ENCODE measurements at places on chromosomes 4 and X.

DNA sequence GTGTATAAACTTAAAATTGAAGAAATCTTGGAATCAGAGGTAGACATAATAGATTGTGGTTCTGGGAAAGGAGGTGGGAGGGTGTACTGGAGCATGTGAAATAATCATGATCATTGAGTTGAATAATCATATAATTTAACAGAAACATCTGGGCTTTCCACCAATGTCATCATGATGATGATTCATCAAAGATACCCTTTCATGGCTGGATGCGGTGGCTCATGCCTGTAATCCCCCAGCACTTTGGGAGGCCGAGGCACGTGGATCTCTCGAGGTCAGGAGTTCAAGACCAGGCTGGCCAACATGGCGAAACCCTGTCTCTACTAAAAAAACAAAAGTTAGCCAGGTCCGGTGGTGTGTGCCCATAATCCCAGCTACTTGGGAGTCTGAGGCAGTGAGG lies 6.7 kb upstream of the RUFY3 start:
- no peak for DNase-seq

- DNase-seq: no peak
Observed at GRCh38 chr4:1218634-1219565, 30.0 kb downstream of the CTBP1 start.

- DNase-seq: no peak
Observed at GRCh38 chr4:123699880-123700771, 303.5 kb downstream of the SPRY1 start.

- no peak for DNase-seq
Observed at GRCh38 chr4:180465364-180465763, 1777.8 kb upstream of the TENM3 start.

DNA sequence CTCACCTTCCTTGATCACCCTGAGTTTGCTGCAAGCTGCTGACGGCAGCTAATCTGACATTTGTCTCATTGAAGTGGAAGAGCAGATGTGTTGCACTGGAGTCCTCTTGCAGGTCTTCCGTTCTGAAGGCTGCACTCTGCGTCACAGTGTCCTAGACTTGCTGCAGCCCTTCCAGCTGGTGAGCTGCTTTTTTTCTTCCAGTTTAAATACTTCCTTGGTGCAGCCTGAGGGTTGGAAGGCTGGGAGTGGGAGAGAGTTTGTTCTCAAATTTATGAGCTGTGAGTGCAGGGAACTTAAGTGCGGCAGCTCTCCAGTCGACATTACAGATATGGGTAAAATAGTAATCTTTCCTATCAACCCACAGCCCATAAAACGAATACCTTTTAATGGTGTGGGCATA lies 303.6 kb upstream of the FAT1 start:
- DNase-seq: no peak

- no peak for DNase-seq
Observed at GRCh38 chr4:184715526-184715925, 18.4 kb downstream of the CENPU start.

GRCh38 chr4:56671860-56672259 lies 9.2 kb downstream of the HOPX start:
- DNase-seq: no peak

DNA sequence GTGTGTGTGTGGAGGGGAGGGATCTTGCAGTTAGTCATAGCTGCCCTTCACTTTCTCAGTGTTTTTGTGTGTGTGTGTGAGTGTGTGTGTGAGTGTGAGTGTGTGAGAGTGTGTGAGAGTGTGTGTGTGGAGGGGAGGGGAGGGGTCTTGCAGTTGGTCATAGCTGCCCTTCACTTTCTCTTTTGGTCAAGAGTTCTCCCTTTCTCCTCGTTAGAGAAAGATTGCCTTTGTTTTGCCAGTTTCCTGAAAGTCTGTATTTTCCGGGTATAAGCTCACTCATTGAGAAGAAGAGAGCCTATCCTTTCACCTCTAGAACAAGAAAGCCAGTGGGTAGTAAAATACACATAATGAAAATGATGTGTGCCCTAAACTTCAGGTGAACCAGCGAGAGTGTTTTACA lies 75.2 kb upstream of the ENPP6 start:
- DNase-seq: no peak

DNA sequence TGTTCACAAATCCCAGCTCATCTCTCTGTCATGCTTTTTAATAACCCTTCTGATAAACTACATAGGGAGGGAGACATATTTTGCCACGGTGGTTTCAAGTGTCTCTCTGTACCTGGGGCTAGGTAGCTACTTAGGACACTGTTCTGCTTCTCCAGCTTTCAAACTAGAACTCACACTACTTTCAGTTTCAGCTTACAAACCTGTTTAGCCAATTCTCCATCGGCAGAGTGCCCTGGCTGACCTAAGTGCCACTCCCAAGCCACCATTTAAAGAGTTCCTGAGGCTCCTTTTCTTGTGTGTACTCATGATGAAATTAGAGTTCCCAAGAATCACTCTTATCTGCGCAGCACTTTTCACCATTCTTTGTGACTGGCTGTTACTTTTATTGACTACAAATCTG lies 899.2 kb downstream of the FAT4 start:
- no peak for DNase-seq

Data from posterior vena cava (tissue), 2 donors.